Activated CD4-positive, alpha-beta memory T cell treated with anti-CD3 and anti-CD28 coated beads for 36 hours (primary cell): ENCODE measurements at places on chromosomes 3 and 15. TPM values are rescaled to one million over a fixed set of nuclear protein-coding genes. Genes with fewer than 3 reads are reported as not detected.

DNA sequence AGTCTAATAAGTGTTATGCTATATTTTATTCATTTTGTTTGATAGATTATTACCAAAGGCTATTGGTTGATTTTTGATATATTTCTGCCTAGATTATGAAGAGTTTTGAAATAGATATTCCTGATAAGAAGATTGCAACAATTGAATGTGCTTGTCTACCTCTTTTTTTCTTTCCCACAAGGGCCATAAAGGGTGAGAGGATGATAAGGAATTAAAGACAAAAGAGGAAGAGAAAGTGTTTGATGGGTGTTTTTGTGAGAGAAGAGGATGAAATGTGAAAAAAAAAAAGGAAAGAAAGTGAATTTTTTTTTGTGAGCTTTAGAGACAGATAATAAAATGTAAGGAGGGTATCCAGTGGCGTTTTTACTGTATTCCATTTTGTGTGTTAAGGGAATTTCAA lies 244.4 kb downstream of the CHST2 start:
- DNase-seq = no peak

GRCh38 chr3:175668300-175668699 lies 809.2 kb downstream of the NAALADL2 start:
- DNase-seq = no peak

- DNase-seq = no peak
Measured at GRCh38 chr3:187925326-187925725, 180.1 kb upstream of the BCL6 start.

- DNase-seq = no peak
Measured at GRCh38 chr15:57418635-57419034, 42.3 kb downstream of the CGNL1 start.

DNA sequence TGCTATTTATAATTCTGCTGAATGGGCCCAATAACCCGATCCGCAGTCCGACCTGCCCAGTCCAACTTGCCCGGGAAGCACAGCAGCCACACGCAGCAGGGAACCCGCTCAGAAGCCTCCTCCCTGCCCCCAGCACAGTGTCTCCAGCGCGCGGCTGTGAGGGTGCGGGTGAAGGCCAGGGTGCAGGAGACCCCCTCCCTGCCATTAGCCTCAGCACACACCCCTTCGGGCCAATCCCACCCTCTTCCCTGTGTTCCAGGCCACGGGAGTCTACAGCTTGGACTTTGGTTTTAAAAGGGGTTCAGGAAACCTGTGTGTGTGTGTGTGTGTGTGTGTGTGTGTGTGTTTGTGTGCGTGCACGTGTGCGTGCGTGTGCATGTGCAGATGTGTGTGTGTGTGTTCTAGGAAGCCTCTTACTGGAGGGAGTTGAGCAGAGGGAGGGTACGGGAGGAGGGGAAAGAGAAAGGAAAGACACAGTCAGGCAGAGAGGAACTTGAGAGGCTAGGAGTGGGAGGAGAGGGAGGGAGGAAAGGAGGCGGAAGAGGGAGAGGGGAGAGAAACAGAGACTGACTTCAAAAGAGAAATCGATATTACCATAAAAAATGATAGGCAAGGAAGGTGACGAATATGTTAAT lies 34.2 kb downstream of the ATP2B2 start:
- no peak for DNase-seq

GRCh38 chr3:183802989-183803388 lies 22.4 kb downstream of the MAP6D1 start:
- no peak for DNase-seq

PPM1L gene
- 2.2 TPM for total RNA-seq

CCDC191 gene
- total RNA-seq = 3.5 TPM

GOLGA6L24 gene
- total RNA-seq = not detected

TTC21A gene
- 1.7 TPM for total RNA-seq

CHRM5 gene
- total RNA-seq = not detected
